ENCODE measurements at places on chromosomes 4 and X.

GRCh38 chrX:37646254-37646653, 39.3 kb upstream of the XK start:
- DNase-seq = no peak

GRCh38 chrX:17459661-17460060, 84.7 kb downstream of the NHS start:
- DNase-seq = no peak

DNA sequence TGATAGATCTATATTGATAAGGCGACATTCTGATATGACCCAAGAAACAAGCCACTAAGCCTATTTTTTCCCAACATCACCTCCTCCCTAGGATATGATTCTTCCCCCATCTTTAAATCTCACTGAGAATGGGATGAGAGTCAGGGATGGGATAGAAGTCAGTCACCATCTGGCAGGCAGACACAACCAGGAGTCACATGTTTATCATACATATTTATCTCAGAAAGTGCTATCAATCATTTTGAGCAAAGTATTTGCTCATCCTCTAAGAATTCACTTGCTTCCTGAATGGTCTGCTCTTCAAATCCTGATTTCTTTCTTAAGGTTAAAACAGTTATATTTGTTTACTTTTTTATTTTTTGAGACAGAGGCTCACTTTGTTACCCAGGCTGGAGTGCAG, 20.3 kb downstream of the DNAAF6 start:
- no peak for DNase-seq

- DNase-seq = peak; percentile 19
These were observed 170.7 kb downstream of the SLIT2 start for GRCh38 chr4:20422398-20422797.

Data from H7 (cell line).